Stimulated activated CD4-positive, alpha-beta T cell treated with anti-CD3 and anti-CD28 coated beads, Interleukin-2, amount 100 ng/mL, for 4 hours (primary cell): ENCODE measurements at places on chromosomes 7 and 10.

- no peak for DNase-seq
Observed at GRCh38 chr10:48589266-48589665, 15.6 kb downstream of the ARHGAP22 start.

DNA sequence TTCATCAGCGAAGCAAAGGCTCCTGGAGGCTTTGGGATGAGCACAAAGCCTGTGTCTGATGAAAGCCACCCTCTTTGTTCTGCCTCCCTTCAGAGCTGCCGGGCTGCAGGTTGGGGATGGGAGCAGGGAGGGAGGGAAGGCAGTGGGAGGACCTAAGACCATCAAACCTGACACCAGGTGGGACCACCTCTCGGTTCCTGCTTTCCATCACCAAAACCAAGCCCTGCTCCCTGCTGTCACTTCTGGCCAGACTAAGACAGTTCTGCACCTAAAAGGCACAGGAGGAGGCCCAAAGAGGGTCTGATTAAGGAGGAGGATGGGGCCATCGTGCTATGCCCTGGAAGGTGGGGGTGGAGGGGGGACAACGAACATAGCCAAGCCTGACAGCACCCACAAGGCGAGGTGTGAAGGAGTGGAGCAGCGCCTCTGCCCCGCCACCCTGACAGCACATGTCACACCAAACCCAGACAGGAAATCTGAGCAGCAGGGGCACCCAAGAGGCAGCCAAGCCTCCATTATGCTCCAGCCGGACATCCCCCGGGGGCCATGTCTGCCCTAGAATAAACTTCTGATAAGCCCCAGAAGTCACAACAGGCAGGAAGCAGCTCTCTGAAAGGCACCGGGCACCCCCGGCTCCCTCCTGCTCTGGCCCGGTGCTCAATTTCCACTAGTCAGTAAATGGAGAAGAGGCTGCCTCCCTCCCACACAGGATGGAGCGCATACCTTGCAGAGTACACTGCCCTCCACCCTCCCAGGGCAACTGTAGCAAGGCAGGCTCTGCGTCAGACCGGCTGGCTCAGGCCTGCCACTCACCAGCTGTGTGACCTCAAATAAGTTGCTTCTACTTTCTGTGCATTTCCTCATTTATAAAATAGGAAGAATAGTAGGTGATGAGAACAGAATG is 48.9 kb downstream of the DLG5 start:
- no peak for DNase-seq

DNA sequence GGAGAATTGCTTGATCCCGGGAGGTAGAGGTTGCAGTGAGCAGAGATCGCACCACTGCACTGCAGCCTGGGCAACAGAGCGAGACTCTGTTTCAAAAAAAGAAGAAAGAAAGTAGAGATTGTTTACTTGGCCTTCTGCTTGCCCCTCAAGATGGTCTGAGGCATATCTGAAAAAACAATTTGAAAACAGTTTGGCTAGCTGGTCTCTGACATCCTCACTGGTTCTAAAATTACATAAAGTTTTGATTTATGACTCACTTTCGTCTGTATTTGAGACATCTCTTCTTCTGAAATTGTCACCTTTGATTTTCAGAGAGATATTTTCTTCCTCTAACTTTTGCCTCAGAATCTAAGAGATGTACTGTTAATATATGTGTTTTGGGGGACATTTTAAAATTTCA is 49.6 kb upstream of the HELLS start:
- DNase-seq = no peak

- DNase-seq = no peak
Observed at GRCh38 chr10:48595539-48595932, 9.3 kb downstream of the ARHGAP22 start.
